Activated CD4-positive, alpha-beta T cell treated with anti-CD3 and anti-CD28 coated beads, Interleukin-2, amount 50 U/mL, for 4 hours (primary cell): ENCODE measurements at places on chromosomes 3 and 15.

- DNase-seq: no peak
These were observed 650.5 kb upstream of the NR2F2 start for GRCh38 chr15:95679847-95680582.

DNA sequence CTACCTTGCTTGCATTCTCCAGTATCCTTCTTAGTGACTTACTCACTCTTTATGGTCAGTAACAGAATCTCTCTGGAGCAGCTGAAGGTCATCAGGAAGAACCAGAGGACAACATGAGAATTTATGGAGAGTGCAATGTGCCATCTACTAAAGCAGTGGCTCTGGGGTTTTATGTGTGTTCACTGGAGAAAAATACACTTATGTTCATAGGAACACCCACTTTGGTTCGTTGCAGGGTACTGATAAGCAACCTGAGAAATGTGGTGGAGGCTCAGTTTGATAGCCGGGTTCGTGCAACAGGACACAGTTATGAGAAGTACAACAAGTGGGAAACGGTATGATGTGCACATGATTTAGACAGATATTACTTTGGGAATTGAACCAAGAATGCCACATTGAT is 12.8 kb downstream of the CPB1 start:
- no peak for DNase-seq

DNA sequence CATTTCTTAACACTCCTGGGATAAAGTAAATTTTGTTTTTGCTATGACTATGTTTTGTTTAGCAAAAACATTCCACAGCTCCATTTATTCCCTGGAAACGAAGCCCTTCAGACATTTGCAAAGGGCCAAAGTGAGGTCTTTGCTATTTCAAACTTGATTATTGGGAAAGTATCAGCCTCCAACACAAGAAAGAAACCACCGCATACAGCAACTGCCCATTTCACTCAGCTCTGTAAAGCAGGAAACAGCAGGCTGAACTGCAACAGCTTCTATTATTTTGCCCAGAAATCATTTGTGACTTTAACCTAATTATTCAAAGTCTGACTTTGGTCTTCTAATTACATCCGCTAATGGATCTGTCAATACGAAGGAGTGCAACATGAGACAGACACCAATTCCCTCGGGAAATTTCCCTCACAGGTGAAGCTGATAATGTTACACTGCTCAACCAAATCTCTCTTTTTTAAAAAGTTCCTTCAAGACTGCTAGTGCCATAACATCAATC is 72.1 kb downstream of the RFTN1 start:
- DNase-seq: no peak

DNA sequence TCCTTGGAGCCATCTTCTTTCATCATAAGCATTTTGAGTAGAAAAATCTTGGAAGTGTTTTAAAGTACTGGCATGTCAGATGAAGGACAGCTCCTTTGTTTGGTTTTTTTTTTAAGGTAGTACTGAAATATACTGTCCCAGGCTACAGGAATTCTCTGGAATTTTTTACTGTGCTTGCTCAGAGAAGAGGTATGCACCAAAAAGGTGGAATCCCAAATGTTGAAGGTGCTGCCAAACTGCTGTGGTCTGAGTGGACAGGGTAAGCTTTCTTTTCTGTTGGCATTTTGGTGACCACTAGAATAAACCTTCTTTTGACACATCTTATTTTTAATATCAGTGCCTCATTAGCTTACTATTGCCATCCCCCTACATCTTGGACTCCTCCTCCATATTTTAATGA is 7.2 kb downstream of the GNL3 start:
- DNase-seq: no peak

GRCh38 chr3:128824132-128824850 is 55.1 kb upstream of the ACAD9 start:
- DNase-seq: no peak

- DNase-seq: no peak
These were observed 475.4 kb upstream of the CNTN3 start for GRCh38 chr3:75089841-75090240.

DNA sequence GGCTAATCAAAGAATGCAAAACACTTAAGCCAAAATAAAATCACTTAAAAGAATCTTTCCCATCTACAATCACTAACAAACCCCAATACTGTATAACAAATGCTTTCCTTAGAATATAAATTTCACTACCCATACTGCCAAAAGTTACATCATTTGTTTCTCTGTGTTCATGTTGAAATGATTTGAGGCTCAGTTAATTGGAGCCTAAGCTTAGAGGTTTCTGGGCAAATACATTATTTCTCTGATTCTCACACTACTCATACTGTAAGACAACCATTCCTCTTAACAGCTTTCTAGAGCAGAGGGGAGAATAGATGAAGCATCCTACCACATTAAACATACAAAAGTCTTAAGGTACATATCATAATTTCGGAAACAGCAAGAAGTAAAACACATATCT is 2.1 kb downstream of the RIOX2 start:
- DNase-seq: no peak

DNA sequence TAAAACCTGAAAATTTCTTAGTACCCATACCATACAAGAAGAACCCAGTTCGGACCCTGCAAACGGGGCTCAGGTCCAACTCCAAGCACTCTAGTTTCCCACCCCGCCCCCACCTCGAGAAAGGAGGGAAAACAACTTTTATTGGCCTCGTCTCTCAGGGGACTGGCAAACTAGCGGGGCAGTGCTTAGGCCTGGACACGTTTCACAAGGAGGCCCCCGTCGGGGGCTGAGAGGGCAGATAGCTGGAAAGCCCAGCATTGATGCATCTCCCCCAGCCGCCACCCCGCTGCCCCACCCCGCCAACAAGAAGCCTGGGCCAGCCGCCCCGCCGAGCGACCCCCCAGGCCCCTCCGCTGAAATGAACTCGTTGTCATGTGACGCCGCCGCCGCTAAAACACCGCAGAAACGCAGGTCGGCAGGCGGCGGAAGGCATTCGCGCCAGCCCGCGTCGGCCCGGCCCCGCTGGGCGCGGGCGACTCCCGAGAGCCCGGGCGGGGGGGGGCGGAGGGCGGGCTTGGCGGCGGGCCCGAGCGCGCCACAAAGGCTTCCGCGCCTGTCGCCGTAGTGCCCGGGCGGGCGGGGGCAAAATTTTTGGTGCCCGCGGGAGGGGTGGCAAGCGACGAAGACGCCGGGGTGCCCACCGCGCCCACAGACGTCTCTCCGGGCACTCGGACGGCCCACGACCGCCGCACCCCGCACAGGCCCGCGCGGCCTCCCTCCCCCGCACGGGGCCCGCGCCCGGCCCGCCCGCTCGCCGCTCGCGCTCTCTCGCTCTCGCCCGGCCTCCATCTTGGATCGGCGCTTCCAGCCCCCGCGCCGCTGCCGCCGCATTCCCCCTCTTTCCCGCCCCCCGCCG is 634 bp downstream of the STAG1 start:
- peak; percentile 53 for DNase-seq

- DNase-seq: peak; percentile 13
These were observed 152.4 kb downstream of the AGBL1 start for GRCh38 chr15:86231864-86232721.

- no peak for DNase-seq
These were observed 35.7 kb upstream of the TMOD3 start for GRCh38 chr15:51793521-51794305.

DNA sequence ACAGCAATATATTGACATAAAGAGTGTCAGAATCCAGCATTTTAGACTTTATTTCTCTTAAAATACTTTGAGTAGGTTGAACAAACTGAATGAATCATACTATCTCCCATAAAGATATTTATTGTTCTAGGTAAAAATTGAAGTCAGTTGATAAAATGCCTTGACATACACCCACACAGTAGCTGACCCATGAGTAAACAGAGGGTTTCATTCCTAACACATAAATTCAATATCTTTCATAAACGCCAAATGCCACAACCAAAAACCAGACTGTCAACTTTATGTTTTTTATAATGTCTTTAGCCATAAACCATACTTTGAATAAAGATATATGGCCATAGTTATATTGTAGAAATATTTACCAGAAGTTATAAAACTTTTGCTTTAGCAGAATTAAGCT is 742.4 kb downstream of the NAALADL2 start:
- DNase-seq: no peak

DNA sequence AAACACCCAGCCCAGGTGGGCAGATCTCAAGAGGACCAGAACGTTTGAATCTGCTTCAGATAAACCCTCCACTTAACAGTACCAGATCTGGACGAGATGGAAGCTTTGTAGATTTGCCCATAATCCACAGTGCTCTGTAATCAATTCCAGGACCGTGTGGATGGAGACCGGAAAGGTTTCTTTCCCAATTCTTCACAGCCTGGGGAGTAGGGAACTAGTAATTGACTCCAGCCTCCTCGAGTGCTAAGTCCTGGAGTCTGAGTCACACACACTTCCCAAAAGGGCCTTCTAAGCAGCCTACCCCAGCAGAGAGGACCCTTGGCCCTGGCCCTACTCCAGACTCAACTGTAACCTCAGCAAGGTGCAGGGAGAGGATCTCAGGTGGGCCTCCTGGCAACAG is 56.2 kb upstream of the TSEN2 start:
- DNase-seq: no peak

DNA sequence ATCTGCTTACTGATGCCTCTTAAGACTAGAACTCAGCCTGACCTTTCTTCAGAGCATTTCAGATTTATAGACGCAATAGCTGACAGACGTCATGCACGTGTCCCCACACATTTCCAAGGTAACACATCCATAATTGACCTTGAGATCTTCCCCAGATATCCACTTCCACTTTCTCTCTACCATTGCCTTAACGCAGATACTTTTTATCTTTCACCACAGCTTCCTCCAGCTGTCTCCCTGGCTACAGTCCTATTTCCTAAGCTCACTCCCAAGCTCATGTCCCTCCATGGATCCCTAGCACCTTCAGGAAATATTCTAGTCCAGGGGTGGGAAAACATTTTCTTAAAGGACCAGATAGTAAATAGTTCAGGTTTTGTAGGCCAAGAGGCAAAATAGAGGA is 173.0 kb upstream of the MITF start:
- no peak for DNase-seq

GRCh38 chr3:157409516-157409915 is 27.1 kb upstream of the PTX3 start:
- no peak for DNase-seq

- DNase-seq: no peak
These were observed 772 bp downstream of the FAM81A start for GRCh38 chr15:59438625-59439290.

DNA sequence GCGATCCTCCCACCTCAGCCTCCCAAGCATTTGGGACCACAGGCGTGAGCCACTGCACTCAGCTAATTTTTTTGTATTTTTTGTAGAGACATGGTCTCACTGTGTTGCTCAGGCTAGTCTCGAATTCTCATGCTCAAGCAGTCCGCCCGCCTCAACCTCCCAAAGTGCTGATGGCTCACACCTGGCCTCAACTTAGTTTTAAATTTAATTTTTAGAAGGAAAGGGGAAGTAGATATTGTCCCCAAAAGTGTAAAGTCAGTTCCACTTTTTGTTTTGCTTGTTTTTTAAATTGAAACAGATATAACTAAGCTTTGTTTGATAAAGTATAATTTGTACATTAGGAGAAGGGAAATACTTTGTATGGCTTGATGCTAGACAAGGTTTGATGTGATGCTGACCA is 31.3 kb upstream of the NFKBIZ start:
- DNase-seq: no peak

GRCh38 chr3:47825590-47825989 is 22.7 kb downstream of the DHX30 start:
- DNase-seq: no peak

- no peak for DNase-seq
These were observed 81.0 kb upstream of the GOLGA8B start for GRCh38 chr15:34664418-34664817.
